ENCODE measurements at places on chromosomes 12 and 14.

GRCh38 chr12:93563807-93564538 is 8.5 kb upstream of the SOCS2 start:
- no peak for DNase-seq

DNA sequence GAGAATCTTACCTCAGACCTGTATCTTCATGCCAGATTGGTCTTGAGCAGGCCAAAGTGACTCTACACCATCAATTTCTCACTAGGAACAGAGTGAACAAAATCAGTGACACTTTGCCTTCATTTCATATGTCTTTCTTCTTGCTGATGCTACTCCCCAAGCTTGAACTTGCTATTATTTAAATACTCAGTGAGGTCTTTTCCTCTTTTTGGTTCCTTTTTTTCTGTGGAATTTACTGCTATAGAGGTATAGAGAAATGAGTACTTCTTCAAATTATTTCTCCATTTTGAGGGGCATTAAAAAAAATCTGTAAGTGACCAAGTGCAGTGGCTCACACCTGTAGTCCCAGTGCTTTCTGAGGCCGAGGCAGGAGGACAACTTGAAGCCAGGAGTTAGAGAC is at the start of gene GPR33:
TSS of gene GPR33 (minus strand) at position 154 of the 400 bp plus-strand sequence. CDS start 4,074 bp downstream, outside the sequence.
- DNase-seq: no peak

GRCh38 chr12:20716037-20716436 is 20.9 kb downstream of the SLCO1C1 start:
- no peak for DNase-seq

DNA sequence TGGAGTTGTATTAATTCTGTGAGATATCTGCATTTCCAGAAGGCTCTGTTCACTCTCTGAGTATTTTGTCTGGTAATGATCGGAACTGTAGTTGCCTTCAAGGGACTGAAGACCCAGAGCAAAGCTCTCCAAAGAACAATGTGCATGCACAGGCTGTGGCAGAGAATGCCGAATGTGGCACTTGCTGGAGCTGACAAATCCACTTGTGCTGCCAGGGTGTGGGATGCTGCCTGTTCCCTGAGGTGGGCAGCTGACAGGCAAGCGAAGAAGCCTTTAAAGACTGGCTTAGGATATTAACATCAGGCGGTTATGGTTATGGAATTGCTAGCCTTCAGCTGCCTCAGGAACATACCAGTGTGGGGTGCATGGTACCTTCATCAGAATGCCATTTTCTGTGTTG is 419.9 kb upstream of the ATP2B1 start:
- no peak for DNase-seq

- no peak for DNase-seq
Observed at GRCh38 chr14:91364524-91365270, 52.9 kb downstream of the CCDC88C start.
